MCF 10A (cell line): ENCODE measurements at places on chromosomes 4 and X.
A peak's percentile ranks its signal among the peaks of the same experiment; 100 is the strongest.

GRCh38 chr4:165668694-165669093 lies 204.3 kb upstream of the TLL1 start:
- DNase-seq, result no peak

GRCh38 chr4:124037236-124037635 lies 640.6 kb downstream of the SPRY1 start:
- DNase-seq, result no peak

- DNase-seq, result no peak
Observed at GRCh38 chrX:115913575-115913974, 257.0 kb upstream of the AGTR2 start.

- DNase-seq, result no peak
Observed at GRCh38 chr4:130985371-130985770, 1889.4 kb downstream of the C4orf33 start.

DNA sequence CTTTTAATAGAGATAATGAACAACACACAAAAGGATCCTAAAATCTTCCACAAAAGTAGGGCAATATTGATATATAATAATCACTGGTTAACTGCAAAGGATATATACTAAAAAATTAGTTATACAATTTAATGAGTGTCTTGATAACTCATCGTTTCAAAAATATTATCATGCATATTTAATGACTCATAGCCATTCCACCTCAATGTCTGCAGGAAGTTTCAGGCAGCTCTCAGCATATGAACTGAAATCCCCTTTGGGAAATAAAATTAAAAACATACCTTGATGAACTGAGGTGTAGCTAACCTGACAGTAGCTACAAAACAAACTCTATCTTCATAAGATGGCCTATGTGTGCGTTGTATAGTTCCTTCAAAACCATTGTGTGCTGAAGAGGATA lies 62.9 kb downstream of the TMEM165 start:
- DNase-seq, result peak; percentile 12

DNA sequence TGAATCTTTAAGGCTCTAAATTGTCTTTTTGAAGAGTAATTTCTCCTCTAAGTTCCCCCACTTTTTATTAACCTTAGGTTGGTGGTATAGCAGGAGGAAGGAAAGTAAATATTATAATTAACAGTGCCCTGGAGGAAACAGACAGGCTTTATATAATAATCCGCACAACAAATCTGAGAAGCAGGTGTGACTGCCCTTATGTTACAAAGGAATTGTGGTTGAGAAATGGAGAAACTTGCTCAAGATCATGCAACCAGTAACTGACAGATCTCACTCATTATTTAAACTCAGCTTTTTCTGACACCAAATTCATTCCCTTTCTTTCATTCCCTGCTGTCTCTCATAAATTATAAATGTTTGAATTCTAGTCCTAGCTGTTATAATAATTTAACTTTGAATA lies 282.0 kb downstream of the PPP3CA start:
- no peak for DNase-seq

DNA sequence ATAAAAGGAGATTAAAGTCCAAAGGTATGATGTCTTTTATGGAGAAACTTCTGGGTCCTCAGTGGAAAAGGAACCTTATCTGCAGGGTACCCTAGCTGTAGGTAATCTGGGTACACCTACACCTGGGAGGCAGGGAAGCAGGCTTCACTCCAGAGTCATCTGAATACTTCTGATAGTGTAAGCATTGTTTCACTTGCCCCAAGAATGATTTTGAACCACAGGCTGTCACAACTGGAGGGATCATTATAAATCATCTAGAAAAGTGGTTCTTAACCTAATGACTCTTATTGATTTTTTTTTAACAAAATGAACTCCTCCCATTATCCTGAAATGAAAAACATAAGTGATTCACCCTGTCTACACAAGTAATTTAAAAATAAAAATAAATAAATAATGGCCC lies 44.0 kb upstream of the STK26 start:
- no peak for DNase-seq

- DNase-seq, result no peak
Observed at GRCh38 chrX:118558926-118559325, 63.3 kb downstream of the DOCK11 start.

- no peak for DNase-seq
Observed at GRCh38 chr4:116108606-116109005, 976.8 kb downstream of the TRAM1L1 start.

DNA sequence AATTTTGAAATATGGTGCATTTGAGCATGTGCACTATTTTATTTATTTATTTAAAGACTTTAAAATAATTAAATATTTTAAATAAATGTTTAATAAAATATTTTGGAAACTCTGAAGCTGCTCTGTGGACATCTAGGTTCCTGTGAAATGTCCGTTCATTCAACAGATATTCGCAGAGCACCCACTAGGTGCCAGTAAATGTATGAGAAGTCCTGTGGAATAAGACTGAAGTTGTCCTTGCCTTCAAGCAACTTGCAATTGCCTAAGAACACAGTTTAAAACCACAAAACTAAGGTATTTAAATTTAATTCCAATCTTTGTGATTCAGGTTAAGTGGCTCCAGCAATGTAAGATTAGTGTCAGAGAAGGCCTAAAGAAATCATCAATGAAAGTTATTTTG lies 306.7 kb downstream of the GBA3 start:
- no peak for DNase-seq

GRCh38 chr4:150037251-150037856 lies 40.9 kb upstream of the DCLK2 start:
- DNase-seq, result no peak

GRCh38 chrX:68920561-68920960 lies 91.7 kb downstream of the EFNB1 start:
- no peak for DNase-seq

DNA sequence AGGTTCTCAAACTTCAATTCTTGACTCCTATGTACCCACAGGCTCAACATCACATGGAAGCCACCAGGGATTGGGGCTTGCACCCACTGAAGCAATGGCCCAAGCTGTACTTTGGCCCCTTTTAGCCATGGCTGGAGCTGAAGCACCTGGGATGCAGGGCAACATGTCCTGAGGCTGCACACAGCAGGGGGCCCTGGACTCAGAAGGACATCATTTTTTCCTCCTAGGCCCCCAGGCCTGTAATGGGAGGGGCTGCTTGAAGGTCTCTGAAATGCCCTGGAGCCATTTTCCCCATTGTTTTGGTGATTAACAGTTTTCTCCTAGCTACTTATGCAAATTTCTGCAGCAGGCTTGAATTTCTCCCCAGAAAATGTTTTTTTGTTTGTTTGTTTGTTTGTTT lies 465.1 kb upstream of the PCDH10 start:
- peak; percentile 9 for DNase-seq

DNA sequence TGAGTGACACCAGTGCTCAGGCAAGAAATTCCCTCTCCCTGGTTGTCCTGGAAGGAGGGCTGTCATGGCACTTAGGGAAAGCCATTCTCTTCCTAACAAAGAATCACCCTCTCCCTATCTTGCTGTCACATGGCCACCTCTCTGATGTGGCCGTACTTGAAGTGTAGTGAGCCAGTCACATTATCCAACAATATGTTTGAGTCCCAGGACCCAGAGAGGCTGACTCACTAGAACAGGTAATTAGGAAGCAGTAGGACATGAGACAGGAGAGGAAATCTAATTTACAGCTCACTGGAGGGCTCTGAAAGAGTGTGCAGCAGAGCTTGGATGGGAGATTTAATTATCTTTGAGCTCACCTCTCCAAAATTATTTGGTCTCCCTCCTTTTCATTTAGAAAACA lies 299.1 kb downstream of the ARHGAP24 start:
- DNase-seq, result no peak

DNA sequence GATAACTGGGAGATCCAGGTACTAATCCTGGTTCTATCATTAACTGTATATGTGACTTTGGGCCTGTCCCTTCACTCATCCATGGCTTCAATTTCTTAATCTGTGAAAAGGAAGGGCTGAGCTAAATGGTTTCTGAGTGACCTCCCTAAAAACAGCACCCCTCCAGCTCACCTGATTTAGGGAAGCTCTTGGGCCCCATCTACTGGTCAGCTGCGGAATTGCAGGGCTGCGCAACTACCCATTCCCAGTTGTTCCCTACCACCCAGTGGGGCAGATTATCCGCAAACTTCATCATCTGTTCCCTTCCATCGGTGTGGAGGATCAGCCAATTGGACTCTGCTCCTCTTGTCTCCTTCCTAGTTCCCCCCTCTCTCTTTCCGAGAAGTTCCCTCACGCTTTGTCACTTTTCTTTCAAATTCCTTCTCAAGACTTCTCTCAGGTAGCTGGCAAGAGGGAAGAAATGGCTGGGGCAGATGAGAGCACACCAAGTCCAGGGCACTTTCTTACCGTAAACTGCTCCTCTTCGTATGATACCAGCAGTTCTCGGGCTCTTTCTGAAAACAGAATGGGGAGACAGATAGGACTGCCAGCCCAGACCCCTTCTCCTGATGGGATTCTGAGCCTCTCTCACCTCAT lies 5.8 kb downstream of the LAS1L start:
- peak; percentile 40 for DNase-seq

DNA sequence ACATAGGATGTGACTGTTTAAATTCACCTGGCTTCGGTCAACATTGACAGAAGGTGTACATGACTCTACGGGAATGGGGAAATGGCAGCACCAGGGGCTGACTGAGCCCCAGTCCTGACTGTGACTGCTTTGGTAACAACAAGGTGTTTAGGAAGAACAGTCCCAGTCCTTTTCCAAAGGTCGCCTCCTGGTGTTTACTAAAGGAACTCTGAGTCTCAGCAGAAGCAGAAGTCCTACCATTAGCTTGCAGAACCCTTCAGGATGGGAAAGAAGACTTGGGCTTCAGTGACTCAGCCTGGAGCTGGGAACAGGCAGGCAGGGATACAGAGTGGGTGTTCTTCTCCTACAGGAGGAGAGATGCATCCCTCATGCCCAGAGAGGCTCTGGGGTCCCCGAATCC lies 103.3 kb downstream of the MGST2 start:
- DNase-seq, result peak; percentile 29

- DNase-seq, result no peak
Observed at GRCh38 chrX:41301438-41301824, 32.5 kb upstream of the DDX3X start.

GRCh38 chr4:148842843-148843242 lies 400.6 kb upstream of the NR3C2 start:
- DNase-seq, result no peak

GRCh38 chr4:165548702-165549101 lies 169.9 kb downstream of the CPE start:
- no peak for DNase-seq

DNA sequence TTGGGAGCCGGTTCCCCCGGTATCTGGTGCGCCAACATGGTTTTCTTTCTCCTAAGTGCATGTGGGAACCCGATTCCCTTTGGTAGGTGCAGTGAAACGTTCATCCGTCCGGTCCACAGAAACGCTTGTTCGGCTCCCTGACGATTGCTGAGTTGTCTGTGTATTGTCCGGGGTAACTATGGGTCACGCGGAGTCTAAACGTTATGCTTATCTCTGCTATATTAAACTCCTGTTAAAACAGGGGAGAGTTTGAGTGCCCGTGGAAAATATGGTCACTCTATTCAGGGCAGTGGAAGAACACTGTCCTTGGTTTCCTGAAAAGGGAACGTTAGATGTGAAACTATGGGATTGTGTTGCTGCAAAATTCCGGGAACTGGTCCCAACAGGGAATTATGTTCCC lies 32.4 kb upstream of the MGST2 start:
- DNase-seq, result no peak

DNA sequence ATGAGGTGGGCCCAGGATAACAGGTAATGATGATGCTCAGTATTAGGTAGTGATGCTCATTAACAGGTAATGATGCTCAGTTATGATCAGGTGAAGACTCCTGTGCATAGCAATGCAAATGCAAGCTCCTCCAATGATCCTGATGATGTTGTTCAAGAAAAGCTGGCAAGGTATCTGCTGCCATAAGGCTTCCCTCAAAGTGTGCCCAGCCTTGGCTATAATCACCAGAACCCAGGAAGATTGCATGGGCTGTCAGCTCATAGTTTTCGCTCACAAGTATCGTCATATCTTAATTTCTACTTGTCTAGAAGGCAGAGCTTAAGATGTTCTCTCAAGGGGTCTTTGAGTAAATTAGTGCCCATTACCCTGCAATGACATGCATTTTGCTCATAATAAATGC lies 366.2 kb upstream of the CLNK start:
- no peak for DNase-seq

DNA sequence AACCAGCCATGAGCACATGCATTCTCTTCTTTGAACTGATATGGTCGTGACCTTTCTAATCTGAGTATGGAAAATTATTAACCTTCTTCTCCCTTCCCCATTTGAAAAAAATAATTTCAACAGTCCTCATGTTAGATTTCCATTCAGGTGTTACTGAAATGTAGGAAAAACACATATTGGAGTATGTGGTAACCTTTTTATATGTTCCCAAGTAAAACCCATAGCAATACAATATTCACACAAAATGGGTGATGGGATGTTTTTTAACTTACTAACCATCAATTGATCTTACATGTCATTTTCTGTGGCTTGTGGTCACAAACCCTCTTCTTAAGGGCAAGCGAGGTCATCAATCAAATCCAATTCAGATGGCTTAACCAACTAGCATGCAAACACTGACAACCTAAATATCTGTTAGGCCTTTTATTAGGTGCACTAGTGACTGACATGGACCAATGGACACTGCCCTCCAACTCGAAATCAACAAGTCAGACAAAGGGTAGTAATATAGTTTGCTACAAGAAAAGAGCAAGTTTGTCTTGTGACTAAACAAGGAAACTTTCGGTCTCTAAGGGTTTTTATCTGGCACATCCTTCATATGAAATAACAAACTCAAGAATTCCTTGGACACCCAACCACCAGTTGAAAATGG lies 74.3 kb downstream of the CAMK2D start:
- no peak for DNase-seq

- DNase-seq, result no peak
Observed at GRCh38 chr4:125181804-125182203, 133.0 kb upstream of the FAT4 start.

DNA sequence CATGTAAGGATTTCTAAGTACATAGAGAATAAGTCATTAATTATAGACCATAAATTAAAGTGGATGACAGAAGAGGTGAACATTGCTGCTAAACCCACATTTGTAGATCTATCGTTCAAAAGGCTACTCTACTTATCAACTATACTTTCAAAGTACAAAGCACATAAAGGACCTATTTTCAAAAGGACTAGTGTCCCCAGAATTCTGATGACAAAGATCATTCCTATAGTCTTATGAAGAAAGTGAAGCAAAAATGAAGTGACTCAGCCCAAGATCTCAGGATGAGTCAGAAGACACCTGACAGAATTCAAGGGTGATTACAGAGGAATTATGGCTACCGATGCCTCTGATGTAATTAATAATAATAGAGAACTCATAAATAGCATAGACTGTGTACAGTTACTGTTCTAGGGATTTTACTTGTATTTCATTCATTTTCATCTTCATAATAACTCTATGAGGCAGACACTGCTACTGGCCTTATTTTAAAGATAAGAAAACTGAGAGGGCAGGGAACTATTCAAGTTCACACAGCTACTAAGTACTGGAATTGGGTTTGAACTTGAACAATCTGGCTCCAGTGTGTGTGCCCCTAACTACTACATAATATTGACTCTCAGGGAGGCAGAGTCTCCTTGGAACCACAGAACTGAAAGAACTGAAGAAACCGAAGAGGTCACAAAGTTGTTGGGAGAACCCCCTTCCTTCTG lies 17.1 kb downstream of the USP46 start:
- peak; percentile 77 for DNase-seq

GRCh38 chrX:39899856-39900776 lies 197.6 kb downstream of the BCOR start:
- DNase-seq, result no peak
